ENCODE measurements at places on chromosomes 1 and 21.

DNA sequence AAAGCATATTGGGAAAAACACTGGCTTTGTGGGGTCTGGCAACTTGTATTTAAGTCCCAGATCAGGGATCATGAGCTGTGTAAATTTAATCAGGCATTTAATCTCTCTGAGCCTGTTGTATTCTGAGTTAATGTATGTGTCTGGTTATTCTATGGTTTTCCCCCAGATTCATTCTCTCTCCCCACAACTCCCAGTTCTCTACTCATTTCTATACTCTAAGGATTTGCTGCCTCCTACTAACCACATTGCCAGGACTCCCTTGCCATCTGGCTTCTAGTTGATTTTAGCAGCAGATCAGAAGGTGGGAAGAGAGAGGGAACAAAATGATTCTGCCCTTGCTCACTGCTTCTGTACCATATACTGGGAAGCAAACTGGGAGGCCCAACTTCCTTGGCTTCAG is 31.4 kb upstream of the S1PR1 start:
- DNase-seq = no peak

DNA sequence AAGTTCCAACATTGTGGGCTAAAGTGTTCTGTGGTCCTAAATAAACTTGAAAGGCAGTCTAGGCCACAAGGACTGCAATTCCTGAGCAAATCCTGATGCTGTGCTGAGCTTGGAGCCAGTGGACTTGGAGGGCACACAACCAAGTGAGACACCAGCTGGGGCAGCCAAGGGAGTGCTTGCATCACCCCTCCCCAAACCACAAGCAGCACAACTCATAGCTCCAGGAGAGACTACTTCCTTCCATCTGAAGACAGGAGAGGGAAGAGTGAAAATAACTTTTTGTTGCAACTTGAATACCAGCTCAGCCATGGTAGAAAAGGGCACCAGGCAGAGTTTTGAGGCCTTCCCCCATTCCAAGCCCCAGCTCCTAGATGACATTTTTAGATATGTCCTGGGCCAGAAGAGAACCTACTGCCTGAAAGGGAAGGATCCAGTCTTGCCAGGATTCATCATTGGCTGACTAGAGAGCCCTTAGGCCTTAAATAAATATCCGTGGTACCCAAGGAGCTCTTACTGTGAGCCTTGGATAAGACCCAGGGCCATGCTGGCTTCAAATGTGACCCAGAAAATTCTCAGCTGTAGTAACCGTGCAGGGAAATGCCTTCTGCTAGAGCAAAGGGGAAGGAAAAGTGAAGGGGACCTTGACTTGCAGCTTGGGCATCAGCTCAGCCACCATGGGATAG is 35.4 kb upstream of the LRRC8B start:
- no peak for DNase-seq

GRCh38 chr21:25649146-25649545 is 10.1 kb downstream of the JAM2 start:
- DNase-seq = no peak

- no peak for DNase-seq
Observed at GRCh38 chr1:67888216-67889106, 55.2 kb upstream of the GNG12 start.

DNA sequence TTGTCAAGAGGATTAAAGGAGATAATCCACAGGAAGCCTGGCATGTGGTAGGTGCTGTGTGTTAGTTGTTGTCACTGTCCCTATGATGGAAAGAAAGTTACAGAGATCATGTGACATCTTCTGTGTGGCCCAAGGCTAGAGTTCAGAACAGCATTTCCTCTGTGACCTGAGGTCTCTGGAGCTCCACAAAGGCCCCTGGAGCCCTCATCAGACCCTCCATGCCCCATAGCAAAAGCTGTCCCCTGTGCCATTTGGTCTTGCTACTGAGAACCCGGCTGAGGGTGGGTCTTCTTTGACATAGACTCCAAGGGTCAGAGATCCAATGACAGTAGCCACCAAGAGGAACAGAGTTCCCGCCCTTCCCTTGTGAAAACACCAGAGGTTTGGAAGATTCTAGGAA is 8.1 kb downstream of the CELA2B start:
- no peak for DNase-seq

DNA sequence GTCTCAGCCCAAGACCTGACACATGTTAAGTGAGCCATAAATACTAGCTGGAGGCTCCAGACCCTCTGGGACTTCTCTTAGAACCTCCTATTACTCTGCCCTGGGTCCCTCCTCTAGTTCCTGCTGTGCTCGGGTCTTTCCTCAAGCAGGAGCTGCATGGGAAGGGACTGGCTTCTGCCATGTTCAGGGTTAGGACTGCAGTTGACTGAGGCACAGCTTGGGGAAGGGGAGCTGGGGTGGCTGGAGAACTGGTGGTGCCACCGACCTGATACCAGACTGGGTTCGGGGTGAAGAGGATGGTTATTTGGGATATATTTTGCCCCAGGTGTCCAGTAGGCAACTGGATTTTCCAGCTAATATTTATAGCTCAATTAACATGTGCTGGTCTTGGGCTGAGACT is 15.7 kb downstream of the HYI start:
- DNase-seq = no peak

- no peak for DNase-seq
Observed at GRCh38 chr1:165747632-165748447, 20.8 kb downstream of the TMCO1 start.

DNA sequence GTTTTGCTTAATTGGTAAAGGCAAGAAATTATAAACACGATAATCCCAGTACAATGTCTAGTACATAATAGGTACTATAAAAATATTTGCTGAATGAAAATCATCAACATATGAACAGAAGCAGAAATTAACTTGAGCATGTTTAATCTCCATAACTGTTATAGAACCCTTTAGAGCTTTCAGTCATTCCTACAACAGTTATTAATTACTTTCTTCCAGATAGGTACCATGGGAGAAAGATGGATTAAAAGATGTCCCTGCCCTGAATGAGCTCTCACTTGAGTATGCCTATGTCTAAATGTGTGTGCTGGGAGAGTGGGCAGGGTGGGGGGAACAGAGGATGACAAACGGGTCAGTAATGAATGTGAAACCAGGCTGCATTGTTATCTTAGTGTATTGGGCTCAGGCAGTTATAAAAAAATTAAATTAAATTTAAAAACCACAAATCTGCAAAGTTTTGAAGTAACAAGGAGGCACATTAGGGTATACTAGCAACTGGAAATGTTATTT is 2.4 kb downstream of the EPS15 start:
- no peak for DNase-seq

- DNase-seq = no peak
Observed at GRCh38 chr21:19256934-19257660, 853.5 kb upstream of the TMPRSS15 start.

DNA sequence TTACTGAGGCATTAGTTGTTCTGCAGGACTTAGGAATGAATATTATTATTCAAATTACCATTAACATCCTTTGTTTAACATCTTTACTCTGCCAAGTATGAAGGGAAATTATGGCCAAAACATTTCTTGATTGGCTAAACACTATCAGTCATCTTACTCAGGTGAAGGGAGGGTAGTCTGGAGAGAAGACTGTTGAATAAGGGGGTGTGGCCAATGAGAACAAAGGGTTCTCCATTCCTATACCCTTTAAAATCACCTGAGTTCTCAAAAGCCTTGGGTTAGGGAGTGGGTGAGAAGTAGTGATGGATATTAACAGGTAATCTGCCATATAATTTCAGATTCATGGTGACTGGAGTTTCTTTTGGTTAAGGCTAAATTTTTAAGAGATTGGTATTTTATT is 19.3 kb downstream of the CRYZL1 start:
- DNase-seq = no peak

DNA sequence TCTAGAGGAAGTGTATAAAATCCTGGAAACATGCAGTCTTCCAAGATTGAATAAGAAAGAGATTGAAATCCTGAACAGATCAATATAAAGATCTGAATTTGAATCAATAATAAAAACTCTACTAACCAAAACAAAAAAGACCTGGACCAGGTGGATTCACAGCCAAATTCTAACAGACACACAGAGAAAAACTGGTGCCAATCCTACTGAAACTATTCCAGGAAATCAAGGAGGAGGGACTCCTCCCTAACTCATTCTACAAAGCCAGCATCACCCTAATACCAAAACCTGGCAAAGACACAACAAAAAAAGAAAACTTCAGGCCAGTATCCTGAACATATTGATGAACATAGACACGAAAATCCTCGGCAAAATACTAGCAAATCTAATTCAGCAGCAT is 58.3 kb downstream of the SYT14 start:
- no peak for DNase-seq

- peak; percentile 45 for DNase-seq
Observed at GRCh38 chr1:93708734-93709481, 27.3 kb upstream of the BCAR3 start.
